ENCODE measurements at places on chromosomes 3 and 15. TPM values are rescaled to one million over a fixed set of nuclear protein-coding genes. Genes with fewer than 3 reads are reported as not detected.

Gene GOLGA8J
- not detected for total RNA-seq

Gene GOLGA6B
- total RNA-seq, result not detected

Gene ALPK3
- total RNA-seq, result 0.05 TPM

Gene CPB1
- total RNA-seq, result not detected

Gene GOLGA6L7
- not detected for total RNA-seq

Gene IQCF5
- total RNA-seq, result not detected

Gene SPTBN5
- 0.10 TPM for total RNA-seq

Gene DNASE1L3
- total RNA-seq, result not detected

Gene SLC35G2
- 16.2 TPM for total RNA-seq

Gene UBA3
- total RNA-seq, result 61.7 TPM

Gene GOLGA6A
- total RNA-seq, result not detected

Gene SSUH2
- 0.27 TPM for total RNA-seq

Gene CCR8
- not detected for total RNA-seq

Gene MOBP
- not detected for total RNA-seq

Gene OR5H2
- not detected for total RNA-seq

Gene SMAD6
- total RNA-seq, result 4.8 TPM

Gene MYLK
- total RNA-seq, result not detected

Data from NCI-H460 (cell line).